Thoracic aorta (tissue), 2 donors: ENCODE measurements at places on chromosomes 13 and 19.

DNA sequence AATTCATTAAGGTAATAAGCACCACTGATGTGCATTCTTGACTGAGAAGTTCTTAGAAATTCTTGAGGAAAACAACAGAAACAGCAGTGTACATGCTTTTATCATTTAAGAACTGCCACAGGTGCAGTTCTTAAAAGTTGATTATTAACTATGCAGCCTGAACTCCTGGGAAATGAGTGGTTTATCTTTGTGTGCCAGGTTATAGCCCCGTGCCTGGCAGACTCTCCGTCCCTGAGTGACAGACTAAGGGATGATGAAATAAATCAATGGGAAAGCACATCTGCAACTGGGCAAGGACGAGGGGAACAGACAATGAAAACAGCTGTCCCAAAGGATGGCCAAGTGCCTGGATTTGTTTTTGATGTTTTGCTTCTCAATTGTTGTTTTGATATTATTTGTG lies 84.4 kb upstream of the SPATA13 start:
- no peak for DNase-seq

GRCh38 chr13:111456452-111457230 lies 136.2 kb downstream of the TEX29 start:
- DNase-seq = no peak

GRCh38 chr19:50830266-50831025 lies 2.9 kb downstream of the KLK15 start:
- DNase-seq = no peak

GRCh38 chr13:26037302-26037701 lies 14.5 kb downstream of the SHISA2 start:
- DNase-seq = no peak

DNA sequence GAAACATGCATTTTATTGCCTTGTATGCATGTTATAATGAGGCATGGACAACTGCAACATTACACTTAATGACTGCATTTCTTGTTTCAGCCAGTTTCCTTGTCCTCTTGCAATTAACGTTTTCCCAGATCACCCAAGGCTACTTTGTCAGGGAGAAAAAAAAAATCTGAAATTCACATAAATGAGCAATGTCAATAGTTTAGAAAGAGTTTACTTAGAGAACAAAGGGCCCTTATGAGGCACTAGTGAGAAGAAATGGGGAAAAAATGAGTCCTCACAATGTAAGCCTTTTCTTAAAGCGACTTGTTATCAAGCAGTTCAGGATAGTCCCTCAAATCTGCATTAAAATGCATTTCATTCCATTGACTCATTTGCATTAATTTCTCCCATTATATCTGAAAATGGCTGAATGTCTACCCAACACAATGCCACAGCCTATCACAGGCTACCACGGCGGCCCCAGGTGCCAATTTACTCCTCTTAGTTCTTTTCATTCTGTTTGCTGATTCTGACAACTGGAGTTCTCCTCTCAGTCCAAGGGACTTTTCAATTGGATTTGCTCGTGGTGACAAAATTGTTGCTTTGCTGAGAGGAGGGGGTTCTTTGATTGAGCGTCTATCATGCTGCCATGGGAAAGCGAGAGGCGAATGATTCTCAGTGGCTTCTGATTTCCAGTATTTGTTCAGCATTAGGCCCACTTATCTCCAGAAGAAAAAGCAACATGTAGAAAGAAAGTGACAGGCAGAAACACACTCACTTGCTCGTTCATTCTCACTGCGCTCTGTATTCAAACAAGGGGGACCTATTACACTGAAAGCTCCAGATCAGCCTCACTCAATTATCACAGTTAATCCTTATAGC lies 107.1 kb downstream of the DACH1 start:
- DNase-seq = no peak

GRCh38 chr19:48964205-48965039 lies 687 bp upstream of the FTL start:
- DNase-seq = no peak

DNA sequence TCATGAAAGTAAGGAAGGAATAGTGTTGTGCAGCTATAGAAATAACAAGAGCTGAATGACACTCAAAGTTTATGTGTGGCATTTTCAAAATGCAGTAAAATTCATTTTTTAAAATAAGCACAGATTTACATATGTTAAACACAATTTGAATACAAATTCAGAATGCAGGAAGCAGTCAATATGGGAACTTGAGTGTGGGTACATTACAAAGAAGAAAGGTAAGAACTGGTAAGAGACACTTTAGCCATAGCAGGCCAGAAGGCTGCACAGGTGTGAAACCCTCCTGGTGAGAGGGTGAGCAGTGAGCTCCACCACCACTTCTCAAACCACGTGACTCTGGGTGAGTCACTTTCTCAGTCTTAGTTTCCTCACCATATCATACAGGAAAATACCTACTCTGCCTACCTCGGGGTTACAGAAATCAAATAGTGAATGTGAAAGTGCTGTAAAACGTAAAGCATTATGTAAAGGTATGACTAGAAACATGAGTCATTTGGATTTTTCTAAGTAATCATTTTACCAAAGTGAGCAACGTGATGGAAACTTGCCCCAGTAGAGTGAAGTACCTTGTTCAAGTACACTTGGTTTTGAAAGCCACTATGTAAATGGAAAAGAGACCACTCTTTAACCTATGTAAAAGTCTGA lies 40.5 kb downstream of the USP12 start:
- no peak for DNase-seq

- no peak for DNase-seq
These were observed 1.9 kb upstream of the LMTK3 start for GRCh38 chr19:48513289-48514122.

DNA sequence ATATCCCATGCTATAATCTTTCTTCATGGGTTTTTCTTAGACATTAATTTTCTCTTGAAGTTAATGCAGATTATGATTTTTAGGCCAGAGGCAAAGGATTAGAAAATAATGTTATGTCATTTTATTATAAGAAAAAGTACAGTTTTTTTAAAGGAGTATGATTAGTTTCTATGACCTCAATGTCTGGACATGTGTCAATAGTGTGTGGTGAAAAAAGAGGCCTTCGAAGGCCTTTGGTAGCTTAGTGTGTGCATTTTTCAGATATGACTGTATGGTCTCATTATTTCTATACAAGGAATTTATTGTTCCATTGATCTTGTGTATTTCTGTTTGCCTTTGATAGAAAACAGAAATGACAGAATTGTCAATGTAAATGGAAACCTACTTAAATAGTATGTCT lies 195.6 kb downstream of the GPC5 start:
- DNase-seq = no peak

- DNase-seq = no peak
These were observed 1738.2 kb upstream of the MIR17HG start for GRCh38 chr13:89609318-89609717.

GRCh38 chr13:32845952-32846950 lies 170.0 kb upstream of the KL start:
- DNase-seq = no peak

DNA sequence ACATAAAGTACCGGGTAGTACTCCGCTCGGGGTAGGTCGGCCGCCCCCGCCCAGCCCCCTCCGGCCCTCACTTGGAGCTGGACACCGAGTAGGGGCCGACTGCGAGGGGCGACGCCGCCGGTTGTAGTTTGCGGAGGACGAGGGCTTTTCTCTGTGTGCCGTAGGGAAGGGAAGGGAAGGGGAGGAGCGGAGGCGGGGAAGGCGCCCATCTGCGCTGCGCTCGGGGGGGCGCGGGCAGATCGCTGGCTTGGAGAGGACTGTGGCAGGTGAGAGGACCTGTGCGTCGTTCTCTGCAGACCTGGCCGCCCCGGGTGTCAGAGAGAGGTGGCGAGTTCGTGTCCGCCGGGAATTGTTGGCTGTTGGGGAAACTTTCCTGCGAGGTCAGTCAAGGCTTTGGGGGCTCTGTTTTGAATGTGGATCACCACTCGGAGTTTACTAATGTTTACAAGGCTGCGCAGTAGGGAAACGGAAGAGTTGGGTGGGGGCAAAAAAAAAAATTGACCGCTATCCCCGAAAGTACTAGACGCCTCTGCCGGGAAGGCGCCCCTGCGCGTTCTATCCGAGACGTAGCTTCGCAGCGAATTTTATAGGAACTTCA lies 1.4 kb downstream of the ING1 start:
- DNase-seq = no peak

DNA sequence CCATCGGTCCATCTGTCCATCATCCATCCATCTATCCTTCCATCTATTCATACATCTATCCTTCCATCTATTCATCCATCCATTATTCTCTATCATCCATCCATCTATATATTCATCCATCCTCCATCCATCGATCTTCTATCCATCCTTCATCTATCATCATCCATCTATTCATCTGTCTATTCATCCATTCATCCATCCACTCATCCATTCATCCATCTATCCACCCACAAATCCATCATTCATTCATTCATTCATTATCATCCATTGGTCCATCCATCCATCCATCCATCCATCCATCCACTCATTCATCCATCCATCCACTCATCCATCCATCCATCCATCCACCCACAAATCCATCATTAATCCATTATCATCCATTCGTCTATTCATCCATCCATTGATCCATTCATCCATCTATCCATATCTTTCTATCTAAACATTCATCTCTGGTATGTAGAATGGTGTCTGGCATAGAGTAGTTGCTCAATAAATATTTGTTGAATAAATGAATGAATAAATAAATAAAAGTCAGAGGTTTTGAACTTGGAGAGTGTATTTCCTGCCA lies 36.6 kb downstream of the ZNF536 start:
- DNase-seq = no peak

GRCh38 chr19:560121-560520 lies 12.3 kb upstream of the BSG start:
- no peak for DNase-seq

DNA sequence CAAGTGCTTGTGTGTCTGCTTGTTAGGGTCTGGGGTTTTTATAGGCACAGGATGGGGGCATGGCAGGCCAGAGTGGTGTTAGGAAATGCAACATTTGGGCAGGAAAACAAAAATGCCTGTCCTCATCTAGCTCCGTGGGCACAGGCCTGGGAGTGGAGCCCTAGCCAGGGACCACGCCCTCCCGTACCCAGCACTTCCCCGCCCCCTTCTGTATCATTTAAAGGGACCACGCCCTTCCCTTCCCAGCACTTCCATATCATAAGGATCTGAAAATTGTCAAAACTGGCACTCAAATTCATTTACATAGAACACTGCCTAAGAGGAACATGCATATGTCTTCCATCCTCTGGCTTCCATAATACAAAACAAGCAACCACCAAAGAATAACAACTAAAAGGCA lies 185.8 kb downstream of the B3GLCT start:
- DNase-seq = no peak

GRCh38 chr13:33031277-33031676 lies 15.1 kb downstream of the KL start:
- DNase-seq = no peak

DNA sequence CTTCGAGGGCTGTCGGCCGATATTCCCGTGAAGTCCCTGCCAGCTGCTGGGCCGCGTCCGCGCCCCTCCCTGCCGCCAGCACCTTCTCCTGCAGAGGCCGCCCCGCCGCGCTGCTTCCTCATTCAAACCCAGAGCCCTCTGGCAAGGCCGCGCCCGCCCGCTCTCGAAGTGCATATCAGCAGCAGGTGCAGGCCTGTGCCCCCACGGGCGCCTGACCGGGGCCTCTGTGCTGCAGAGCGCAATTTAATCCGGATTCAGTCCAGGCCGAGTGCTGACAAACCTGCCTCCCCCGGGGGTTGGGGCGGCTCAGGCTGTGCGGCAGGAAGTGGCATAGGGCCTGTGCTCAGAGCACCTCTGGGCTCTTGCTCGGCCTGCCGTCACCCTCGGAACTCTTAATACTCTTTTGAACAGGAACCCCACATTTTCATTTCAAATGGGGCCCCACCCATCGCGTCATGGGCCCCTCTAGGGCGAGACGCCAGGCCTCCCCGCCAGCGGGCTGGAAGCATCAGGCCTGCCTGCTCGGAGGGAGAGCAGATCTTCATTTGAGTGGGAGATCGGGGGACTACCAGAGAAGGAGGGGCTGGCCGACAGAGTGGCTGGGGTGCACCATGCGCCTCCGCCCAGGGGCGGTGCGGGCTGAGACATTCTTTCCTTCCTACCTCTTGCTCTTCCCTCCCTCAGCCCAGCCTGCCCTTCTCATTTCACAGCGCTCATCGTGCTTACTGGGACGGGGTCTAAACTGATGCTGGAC lies 125.7 kb downstream of the TNFRSF19 start:
- no peak for DNase-seq

DNA sequence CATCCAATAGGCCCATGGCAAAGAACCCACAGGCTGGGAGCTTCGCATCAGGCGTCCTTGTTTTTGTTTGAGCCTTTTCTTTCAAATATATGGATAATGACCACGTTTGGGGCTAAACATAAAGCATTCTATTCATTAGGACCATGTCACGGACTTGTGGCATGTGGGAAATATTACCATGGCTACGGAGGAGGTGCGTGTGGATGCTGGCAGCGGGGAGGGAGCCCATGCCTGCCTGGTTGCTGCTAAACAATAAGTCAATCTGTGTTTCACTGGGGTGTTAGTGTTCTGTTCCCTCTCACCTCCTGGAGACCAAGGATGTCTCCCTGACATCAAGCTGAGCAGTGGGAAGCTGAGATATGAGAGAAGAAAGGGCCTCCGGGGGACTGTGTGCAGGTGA lies 121.1 kb downstream of the IRS2 start:
- no peak for DNase-seq

DNA sequence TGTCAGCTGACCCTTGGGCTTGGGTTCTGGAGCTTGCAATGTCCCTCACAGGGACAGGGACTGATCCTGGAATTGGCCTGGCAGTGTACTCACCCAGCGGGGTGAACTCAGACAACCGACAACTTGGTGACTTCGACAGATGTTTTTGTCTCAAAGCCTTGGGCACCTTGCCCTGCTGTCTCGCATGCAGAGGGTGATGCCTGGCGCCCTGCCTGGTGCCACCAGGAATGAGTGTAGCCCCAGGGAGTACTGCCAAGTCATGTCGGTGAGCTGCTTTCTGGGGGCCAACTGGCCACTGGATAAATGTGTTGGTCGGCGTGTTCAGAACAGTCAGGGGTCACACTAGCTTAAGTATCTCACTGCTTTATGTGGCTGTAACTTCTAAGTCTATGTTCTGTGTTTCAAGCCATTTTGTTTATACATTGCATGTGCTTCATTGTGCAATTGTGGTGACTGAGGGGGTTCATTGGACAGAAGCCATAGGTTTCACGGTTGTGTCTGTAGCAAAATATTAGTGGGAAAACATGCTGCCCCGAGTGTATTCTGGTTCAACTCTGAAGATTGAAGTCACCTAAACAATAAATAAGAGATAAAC lies 96.3 kb upstream of the TNFSF11 start:
- no peak for DNase-seq

DNA sequence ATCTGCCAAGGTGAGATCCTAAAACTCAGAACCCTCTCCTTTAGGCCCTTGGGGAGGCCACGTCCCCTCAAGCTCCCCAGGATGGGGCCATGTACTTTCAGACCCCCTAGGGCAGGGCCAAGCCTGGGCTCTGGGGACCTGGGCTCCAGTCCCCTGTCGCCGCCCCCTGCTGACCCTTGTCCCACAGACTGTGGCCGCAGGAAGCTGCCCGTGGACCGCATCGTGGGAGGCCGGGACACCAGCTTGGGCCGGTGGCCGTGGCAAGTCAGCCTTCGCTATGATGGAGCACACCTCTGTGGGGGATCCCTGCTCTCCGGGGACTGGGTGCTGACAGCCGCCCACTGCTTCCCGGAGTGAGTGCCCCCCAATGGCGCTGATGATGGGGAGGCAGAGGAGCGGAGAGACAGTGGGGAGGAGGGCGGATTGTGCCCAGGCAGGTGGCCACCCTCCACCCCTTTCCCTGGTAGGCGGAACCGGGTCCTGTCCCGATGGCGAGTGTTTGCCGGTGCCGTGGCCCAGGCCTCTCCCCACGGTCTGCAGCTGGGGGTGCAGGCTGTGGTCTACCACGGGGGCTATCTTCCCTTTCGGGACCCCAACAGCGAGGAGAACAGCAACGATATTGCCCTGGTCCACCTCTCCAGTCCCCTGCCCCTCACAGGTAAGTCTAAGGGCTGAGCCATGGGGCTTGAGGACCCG lies 18.8 kb downstream of the HPN start:
- no peak for DNase-seq
